Stimulated activated CD4-positive, alpha-beta T cell treated with anti-CD3 and anti-CD28 coated beads, Interleukin-15, amount 100 ng/mL, for 48 hours (primary cell): ENCODE measurements at places on chromosomes 16 and 17.

DNA sequence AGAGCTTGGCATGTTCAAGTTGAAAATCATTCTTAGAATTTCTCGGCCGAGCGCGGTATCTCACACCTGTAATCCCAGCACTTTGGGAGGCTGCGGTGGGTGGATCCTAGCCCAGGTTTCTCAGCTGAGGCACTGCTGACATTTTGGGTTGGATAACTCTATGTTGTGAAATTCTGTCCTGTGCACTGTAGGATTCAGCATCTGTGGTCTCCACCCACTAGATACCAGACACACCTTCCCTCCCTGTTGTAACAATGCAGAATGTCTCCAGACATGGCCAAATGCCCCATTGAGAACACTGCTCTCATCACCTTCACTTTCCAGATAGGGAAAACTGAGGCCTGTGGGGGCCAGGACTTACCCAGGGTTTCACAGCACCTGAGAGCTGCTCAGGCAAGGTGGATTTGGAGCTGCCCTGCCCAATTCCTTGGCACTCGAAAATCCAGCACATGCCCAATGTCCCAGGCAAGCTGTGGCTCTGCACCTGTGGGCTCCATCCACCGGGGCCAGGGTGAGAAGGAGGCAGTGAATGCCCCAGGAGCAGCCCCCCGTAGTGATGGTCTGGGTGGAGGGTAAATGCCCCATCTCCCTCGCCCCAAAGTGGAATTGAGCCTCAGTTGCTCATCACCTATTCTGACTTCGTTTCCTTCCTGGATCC, 20.2 kb upstream of the TVP23A start:
- DNase-seq: no peak

DNA sequence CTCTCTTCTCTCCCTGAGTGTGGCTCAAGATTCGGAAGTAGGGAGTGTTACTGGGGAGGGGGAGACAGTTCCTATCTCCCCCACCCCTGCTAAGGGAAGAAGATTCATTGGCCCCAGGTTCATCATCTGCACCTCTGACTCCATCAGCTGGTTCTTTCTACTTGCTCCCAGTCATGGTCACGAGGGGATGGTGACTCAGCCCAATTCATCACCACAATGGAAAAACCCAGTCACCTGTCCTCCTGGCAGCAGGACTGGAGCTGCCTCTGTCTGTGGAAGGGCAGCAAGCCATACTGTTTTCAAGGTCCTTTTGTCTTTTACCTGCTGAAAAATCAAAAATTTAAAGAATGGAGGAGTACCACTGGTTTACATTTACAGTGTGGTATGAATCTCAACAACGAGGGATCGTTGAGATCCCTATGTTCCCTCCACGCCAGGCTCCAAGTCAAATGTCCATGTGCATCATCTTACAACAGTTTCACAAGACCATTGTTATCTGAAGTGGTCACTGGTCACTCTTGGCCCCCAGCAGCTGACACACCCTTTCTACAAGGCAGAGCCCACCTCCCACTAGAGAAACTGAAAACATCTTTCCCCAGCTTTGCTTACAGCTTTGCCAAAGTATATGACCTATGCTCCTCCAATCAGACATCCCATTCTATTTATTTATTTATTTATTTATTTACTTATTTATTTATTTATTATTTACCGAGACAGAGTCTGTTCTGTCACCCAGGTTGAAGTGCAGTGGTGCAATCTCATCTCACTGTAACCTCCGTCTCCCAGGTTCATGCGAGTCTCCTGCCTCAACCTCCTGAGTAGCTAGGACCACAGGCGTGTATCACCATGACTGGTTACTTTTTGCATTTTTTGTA, 40.4 kb upstream of the NDRG4 start:
- DNase-seq: peak; percentile 68

DNA sequence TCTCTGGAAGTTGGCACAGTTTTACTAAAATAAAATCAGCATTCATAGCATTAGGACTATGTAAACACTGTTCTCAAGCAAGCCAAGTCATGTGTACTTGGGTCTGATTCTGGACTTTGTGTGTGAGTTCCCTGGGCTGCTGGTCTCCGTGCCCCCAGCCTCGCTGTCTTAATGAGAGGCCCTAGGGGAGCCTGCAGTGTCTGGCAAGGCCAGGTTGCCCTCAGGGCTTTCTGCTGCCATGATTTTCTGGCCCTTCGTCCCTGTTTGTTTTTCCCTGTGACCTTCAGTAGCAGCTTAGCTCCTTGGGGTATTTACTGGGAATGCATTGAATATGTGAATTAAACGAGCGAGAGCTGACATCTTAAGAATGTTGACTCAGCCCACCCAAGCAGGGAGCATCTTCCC, 161.8 kb downstream of the RPTOR start:
- DNase-seq: no peak

GRCh38 chr17:5219536-5219935, 15.1 kb downstream of the SCIMP start:
- DNase-seq: no peak

DNA sequence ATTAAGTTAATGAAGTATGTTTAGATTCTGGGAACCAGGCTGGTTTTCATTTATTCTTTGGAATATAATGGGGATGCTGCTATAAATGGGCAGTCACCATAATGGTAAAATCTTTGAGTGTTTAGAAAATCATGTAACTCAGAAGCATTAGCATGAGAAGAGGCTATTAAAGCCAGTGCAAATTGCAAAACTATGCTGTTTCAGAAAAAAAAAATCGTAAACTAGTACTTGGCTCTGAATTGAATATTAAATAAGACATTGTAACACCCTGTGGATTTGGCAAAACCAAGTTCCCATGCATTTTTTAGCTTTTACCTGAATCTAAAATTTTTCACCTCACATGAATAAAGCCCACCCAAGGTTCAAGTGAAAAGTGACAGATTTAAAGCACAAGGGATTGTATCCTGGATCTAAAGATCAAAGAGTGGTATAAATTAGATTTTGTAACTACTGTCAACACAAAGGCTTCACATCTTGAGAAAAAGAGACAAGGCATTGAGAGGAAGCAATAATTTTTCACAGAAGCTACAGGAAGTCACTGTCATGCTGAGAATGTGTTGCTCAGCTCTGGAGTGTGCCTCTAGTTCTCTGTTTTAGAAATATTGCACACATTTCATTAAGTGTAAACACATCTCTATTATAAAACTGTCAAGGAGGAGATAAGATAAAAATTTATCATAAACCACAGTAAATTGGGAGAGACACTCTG, 142.2 kb downstream of the ABCA8 start:
- DNase-seq: no peak

DNA sequence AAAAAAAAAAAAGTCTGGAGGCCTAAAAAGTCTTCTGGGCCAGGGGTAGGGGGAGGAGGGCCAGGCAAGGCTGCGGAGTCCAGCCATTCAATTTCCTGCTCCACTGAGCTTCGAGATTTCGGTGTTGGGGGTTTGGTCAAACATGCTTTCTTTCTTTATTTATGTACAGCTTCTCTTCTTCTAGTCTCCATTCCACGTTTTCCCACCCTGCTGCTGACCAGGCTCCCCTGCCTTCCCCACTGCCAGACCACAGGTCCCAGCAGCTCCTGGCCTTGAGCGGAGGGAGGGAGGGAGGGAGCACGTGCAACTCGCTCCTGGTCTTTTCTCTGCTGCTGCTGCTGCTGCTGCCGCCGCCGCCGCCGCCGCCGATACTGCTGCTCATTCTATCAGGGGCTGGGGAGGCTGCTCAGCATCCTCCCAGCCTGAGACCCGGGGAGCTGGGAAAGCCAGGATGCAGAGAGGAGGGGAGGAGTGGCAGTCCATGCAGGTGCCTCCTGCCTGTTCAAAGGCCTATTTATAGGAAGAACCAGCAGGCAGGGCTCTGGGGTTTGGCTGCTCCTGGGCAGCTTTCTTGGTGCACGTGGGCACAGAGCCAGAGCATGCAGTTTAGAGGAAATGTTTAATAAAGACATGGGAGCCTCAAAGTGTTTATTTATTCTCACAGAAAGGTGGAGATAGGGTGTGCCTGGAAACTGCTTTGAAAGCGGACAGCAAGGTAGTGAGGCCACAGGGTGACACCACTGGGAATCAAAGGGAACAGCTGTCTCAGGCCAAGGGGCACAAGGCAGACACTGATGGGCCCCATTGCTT, 23.4 kb upstream of the ZFHX3 start:
- DNase-seq: no peak

DNA sequence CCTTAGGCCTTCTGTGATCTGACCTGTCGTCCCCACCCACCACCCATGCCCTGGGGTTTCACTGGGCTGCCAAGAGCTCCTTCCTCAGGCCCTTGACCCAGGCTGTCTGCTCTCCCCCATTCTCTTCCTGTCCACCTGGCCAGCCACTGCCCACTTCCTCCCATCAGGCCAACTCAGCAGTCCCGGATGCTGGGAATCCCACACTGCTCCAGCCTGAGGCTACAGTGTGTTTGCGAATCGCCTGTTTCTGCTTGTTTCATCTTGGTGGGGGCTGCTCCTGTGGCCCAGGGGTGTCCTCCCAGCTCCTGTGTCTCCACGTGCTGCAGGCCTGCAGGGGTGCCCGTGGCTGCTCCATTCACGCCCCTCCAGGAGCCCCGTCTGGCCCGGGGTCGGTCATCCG, 839 bp upstream of the METRN start:
- no peak for DNase-seq

DNA sequence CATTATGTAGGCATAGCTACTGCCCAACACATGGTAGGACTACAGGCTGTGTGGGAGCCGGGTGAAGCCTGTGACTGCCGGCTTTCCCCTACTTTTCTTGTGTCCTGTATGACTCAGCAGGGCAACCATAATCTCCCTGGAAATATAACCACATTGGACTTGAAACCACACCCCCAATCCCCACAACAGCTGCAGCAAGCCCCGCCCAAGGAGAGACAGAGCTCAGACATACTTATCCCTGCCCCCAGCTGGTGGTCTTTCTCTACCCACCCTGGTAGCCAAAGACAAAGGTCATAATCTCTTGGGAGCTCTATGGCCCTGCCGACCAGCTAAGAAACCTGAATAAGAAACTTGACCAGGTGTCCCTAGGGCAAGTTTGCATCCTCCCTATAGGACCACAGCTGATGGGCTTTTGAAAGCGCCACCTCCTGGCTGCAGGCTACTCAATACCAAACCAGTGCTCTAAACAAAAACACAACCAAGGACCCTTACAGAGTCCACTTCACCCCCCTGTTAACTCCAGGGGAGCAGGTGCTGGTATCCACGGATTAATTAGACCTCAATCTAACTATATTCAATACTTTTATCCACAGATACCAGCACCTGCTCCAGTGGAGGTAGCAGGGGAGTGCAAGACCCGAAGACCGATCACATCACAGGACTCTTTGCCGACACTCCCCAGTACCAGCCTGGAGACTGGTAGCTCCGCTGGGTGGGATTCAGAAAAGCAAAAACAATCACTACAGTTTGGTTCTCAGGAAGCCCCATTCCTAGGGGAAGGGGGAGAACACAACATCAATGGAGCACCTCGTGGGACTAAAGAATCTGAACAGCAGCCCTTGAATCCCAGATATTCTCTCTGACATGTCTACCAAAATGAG, 91.2 kb downstream of the IRX5 start:
- DNase-seq: no peak

DNA sequence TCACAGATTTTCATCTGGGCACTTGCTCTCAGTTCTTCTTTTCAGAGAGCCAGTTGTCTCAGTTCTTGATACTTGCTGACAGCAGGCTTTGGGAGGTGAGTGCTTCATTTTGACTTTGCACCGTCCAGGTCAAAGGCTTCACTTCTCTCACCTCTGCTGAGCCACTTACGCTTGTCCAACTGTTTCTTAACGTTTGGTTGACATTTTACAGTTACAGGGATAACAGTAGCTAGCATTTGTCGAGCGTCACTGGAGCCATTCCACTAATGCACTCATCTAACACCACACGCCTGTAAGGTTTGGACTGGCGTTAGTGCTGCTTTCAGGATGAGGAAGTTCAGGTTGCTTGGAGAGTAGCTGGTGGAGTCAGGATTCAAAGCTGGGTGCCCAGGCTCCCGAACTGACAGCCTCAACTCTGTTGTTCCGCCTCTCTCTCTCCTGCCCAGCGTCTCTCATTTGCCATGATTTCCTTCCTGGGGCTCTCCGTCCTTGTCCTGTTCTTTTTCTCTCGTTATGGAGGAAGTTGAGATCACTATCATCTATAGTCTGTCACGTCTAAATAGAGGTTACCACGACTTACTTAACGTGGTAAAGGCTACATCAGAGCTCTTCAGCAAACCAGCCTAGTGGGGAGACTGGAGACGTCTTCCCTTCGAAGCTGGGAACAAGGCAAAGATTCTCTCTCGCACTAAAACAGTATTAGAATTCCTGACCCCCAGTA, 220.8 kb downstream of the RPTOR start:
- no peak for DNase-seq

GRCh38 chr16:27551036-27551435, 1.1 kb downstream of the KATNIP start:
- no peak for DNase-seq

DNA sequence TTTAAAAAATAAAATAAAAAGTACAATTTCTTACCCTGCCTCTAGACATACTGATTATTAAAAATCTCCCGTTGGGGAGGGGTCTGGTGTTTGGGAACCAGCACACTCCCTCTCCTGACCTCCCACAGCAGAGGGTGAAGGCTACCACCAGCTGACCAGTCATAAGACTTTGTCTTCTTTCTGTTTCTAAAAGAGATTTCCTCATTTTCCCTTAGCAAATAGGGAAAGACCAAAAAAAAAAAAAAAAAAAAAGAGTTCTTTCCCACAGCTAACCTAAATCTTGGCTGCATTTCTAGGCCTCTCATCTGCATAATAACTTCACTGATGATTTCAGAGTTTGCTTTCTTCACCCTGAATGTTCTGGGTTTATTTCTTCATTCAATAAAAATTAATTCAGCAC, 30.3 kb downstream of the CDK5RAP3 start:
- no peak for DNase-seq

GRCh38 chr16:79966226-79966625, 365.7 kb upstream of the MAF start:
- DNase-seq: no peak

- no peak for DNase-seq
These were observed 68.7 kb downstream of the N4BP1 start for GRCh38 chr16:48541108-48541786.

DNA sequence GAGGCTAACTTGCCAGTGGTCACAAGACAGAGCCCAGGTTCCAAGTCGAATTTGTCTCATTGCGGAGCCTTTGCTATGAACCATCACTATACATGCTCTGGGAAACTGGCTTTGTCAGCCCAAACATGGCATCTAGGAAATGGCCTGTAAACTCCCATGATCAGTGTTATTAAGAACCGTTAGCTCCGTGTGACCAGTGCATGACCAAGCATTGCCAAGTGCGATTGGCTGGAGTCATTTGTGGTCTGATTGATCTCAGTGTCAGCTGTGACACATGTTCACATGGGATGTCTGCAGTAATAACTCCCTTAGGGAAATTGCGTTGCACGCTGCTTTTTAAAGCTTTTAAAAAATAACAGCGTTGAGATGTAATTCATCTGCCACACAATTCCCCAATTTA, 18.6 kb upstream of the CDH3 start:
- no peak for DNase-seq
